ENCODE measurements at places on chromosomes 11 and 22.
A peak's percentile ranks its signal among the peaks of the same experiment; 100 is the strongest.

DNA sequence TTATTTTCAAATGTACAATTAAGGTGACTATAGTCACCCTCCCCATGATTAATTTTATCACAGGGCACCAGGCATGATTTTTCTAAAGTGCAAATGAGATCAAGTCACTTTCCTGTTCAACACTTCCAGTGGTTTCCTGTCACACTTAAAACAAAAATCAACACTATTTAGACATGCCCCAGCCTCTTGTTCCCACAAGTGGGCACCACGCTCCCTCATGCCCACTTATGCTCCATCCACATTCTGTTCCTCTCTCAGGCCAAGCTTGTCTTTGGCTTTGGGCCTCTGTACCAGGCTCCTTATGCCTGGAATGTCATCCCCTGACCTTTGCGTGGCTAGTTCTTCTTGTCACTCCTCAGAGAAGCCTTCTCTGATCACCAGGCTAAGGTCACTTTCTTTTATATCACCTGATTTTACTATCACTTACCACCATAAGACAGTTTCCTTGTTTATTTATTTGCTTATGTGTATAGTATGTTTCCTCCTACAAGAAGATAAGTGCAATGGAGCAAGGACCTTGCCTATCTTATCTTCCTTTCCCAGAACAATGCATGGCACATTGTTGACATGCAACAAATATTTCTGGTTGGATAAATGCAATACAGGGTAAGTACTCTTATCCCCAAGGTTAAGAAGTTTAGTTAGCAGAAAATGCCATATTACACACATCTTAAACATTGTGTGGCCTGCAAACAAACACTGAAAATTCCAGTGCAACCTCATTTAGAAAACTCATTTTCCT lies 50.9 kb upstream of the PANX1 start:
- DNase-seq, result no peak

GRCh38 chr11:75571625-75572024 lies 9.6 kb downstream of the SERPINH1 start:
- DNase-seq, result no peak

- DNase-seq, result no peak
Observed at GRCh38 chr11:76071090-76071489, 135.2 kb downstream of the WNT11 start.

DNA sequence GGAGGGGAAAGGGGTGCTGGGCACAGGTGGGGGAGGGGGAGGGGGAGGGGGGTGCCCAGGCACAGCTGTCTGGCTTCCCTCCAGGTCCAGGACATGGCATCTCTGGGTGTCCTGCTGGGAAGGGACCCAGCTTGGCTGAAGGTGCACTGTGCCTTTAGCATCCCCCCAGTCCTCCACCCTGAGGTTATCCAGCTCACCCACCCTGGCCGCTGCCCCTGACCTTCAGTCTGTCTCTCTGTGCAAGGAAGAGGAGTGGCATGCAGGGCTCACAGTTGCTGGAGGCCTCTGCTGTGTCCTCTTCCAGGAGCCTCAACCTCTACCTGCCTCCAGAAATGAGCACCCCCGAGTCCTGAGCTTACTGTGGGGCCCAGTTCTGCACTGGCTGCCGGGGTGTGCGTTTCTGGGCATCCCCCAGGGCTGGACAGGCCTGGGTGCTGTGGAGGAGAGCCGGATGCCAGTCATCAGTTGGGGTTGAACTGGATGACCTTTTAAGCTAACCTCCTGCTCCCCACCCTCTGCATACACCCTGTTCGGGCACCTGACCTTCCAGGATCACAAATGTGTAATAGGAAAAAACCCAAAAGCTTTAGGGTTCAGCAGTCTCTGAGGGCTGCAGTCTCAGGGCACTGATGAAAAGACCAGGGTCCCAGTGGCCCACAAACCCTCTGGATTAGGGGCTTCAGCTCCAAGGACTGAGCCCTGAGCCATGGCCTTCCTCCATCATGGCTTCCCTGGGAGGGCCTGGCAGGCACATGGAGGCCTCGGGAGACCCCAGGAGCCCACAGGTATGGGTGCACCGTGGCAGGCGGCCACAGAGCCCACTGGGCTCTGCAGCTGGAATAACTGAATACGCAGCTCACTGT lies 9.6 kb upstream of the CTSD start:
- DNase-seq, result no peak

- DNase-seq, result no peak
Observed at GRCh38 chr11:121933694-121934093, 182.3 kb downstream of the BLID start.

GRCh38 chr11:134527382-134528243 lies 115.6 kb upstream of the B3GAT1 start:
- DNase-seq, result no peak

- no peak for DNase-seq
Observed at GRCh38 chr11:45108070-45109064, 38.1 kb upstream of the PRDM11 start.

- no peak for DNase-seq
Observed at GRCh38 chr22:49856343-49856742, 2.7 kb downstream of the ZBED4 start.

DNA sequence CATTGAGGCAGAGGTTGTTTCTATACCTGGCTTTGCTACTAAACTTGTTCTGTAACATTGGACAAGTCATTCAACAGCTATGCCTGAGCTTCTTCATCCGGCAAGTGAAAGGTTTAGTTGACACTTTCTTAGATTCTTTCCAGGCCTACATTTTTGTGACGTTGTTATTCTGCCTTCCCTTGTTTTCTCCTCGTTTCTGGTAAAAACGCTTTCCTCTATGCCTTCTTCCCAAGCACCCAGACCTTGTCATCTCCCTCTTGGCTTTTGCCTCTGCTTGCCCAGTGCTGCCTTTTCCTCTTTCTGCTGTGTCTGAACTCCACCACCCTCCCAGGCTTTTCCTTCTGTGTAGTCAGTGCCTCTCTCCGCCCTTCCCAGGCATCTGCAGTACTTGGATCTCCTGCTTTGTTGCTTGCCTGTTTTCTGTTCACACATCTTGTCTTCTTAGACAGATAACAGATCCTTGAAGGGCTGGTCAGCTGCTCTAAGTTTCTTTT lies 1.4 kb upstream of the AMOTL1 start:
- no peak for DNase-seq

DNA sequence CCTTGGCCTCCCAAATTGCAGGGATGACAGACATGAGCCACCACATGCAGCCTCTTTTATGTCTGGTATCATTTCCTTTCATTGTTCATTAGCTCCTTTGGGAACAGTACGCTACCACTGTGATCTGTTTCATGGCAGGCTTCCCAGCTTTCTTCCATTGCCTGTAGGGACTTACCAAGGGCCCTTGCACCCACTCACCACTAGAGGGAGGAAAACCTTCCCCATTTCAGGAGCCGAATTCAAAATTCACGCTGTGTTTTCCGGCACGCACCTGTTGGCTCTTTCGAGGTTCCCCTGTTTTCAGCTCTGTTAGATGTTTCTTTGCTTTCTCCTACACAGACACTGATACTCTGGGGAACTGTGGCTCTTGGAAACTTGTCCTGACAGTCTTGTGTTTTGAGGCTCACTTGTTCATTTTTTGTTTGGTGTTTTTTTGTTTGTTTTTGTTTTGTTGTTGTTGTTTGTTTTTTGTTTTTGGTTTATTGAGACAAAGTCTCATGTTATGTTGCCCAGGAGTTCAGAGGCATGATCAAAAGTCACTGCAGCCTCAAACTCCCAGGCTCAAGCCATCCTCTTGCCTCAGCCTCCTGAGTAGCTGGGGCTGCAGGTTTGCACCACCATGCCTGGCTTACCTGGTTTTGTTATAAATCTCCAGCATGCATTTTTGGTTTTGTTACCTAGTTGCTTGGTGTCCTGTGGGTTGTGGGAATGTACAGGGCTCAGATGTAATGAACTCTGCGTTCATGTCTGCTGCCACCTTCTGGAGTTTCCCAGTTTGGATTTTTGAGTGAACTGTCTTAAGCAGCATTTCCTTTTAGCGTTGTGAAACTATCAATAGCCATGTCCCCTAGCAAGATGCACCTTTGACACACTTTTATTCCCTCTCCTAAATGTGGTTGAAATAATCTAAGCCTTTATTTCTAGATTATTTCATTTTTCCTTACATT lies 2.3 kb downstream of the KRTAP5-11 start:
- peak; percentile 29 for DNase-seq

Measured in stimulated activated CD4-positive, alpha-beta T cell treated with anti-CD3 and anti-CD28 coated beads, Interleukin-2, amount 100 ng/mL, for 24 hours (primary cell).